ENCODE measurements at places on chromosomes 11 and 22. TPM values are rescaled to one million over a fixed set of nuclear protein-coding genes. Genes with fewer than 3 reads are reported as not detected.

DNA sequence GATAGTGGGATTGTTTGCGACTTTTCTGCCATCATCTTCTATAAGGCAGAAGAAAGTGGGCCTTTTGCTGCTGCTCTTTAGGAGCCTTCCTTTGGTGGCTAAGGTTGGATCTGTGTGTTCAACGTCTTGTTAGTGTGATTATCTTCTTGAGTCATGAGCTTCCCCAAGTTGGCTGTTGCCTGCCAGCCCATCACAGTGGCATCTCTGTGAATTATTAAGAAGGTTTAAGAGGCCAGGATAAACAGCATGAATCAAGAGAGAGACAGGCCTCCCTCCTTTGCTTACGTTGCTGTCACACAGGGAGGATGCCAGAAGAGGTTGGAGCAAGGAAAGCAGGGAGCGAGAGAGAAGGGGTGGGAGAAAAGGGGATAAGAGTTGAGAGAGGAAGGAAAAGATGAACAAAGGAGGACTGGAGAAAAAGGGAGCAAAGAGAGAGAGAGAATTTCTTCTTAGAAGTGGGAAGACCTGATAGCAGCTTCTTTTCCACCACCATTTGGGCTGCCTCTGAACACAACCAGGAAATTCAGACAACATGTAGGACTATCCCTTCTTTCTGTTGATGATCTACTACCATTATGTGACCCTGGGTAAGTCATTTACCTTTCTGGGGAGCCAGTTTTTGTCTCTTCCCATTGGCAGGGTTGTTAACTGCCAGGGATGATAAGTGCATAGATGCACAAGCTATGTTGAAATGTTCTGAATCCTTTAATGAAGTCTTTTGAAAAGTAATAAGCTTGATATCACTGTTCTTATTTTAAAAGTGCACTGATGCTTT, 126.5 kb downstream of the NAV2 start:
- DNase-seq = no peak

Gene CDC45
- total RNA-seq = 2.1 TPM

DNA sequence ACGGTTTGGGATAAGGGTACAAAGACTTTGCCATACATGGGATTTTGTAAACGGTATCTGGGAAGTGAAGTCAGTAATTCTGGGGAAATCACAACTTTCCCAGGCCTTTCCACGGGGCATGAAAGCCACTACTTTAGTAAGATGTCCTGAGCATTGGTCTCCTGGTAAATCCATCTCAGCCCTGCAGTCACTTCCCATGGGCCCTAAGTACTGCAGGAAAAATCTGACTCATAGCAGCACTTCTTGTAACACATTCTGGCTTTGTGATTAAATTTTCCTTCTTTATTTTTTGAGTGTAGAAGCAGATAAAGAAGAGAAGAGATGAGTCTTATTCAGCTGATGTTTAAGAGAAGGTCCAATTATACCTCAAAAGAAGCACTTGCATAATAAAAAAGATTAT, 67.6 kb downstream of the BLID start:
- DNase-seq = no peak

DNA sequence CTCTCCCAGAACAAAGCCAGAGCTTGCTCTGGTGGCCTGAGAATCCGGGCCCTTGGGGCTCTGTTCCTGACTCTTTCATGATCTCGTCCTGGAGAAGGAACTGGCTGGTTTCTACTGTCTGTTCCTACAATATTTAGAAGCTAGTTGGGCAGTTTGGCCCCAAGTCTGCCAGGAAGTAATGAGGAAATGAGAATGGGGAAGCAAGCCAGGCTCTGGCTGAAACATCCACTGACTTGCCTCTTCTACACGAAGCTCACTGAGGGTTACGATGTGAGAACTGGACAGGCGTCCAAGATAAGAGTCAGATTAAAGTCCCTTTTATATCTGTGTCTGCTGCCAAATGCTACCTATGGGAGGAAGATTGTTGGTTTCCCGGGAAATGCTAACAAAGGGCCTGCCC, 110.0 kb upstream of the KIRREL3 start:
- DNase-seq = no peak

GRCh38 chr11:32305460-32305859, 129.9 kb downstream of the WT1 start:
- no peak for DNase-seq

Gene OR8A1
- not detected for total RNA-seq

Gene OPCML
- total RNA-seq = 0.74 TPM

GRCh38 chr22:28222052-28222451, 303.0 kb upstream of the PITPNB start:
- no peak for DNase-seq

Data from lung (tissue), 17 donors.